ENCODE measurements at places on chromosomes 3 and 15.

DNA sequence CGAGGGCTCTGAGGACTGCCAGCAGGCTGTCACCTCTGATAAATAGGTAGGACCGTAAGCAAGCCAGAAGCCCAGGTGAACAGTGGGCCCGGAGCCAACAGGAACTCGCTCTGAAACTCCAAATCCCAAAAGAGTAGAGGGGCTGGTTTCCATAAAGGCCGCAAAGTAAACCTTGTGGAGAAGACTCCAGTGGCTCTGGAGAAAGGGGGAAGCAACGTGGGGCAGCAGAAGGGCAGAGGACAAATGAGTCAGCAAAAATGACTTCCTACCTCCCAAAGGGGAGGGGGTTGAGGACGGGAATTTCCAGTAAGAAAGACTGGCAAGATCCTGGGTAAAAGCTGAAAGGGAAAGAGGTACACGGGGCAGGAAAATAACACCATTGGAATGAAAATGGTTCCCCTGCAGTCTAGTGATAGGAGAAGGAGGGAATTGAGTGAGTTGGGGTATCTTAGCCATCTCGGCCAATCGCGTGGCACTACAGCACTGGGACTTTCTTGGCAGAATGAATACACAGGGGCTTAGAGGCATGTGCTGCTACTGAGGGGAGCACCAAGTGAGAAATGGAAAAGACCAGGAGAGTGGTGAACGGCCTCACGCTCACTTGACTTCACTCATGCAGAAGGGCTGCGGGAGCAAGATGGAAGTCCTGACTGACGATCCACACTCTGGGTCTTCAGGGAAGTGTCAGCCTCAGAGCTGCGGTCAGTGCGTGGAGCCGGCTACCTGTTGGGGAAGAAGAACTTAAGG is 33.2 kb downstream of the BMF start:
- no peak for DNase-seq

- no peak for DNase-seq
Measured at GRCh38 chr3:25581823-25582222, 82.9 kb downstream of the TOP2B start.

- no peak for DNase-seq
Measured at GRCh38 chr3:156176629-156177210, 56.3 kb downstream of the KCNAB1 start.

DNA sequence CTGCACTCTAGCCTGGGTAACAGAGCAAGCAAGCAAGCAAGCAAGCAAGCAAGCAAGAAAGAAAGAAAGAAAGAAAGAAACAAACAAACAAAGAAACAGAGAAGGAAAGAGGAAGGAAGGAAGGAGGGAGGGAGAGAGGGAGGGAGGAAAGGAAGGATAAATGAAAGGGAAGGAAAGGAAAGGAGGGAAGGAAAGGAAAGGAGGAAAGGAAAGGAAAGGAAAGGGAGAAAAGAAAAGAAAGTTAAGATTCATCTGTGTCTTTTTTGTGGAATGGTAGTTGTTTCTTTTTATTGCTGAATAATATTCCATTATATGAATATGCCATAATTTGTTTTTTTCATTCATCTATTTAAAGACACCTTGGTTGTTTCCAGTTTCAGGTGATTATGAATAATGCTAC is 506.9 kb upstream of the NAALADL2 start:
- no peak for DNase-seq

DNA sequence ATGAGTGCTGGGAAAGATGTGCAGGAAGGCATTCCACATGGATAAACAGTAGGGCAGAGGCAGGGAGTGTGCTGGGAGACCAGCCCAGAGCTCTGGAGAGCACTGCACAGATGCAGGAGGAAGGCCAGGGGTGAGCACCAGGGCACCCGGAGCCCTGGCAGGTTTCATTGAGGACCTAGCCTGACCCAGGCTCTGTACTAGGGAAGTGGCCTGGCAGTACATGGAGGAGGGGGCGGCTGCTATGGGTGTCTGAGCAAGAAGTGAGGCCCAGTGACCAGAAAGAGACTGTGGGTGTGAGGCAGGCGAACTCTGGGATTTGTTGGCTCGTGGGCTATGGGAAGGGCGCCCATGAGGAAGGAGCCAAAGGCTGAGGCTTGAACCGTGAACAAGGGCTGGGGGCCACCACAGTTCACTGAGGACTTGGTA is 139.1 kb downstream of the DNAJB8 start:
- no peak for DNase-seq

- DNase-seq: no peak
Measured at GRCh38 chr3:124780356-124780755, 50.1 kb downstream of the UMPS start.

DNA sequence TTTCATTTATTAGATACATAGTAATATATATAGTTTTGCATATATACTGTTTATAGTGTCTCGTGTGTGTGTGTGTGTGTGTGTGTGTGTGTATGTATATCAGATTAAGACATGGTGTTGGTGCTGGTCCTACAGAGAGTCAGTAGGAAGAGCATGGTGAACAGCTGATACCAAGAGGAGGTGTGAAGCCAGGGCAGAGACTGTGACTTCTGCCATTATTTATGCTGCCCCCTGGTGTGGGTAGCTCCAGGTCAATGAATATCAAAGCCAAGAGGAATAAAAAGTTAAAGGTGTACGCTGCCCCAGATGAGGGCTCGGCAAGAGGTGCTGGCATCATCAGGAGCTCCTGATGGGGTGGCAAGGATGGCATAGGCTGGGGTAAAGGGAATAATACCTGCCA is 299.5 kb upstream of the RASGRP1 start:
- DNase-seq: no peak

GRCh38 chr3:12005951-12006625 is 1.9 kb downstream of the SYN2 start:
- DNase-seq: no peak

DNA sequence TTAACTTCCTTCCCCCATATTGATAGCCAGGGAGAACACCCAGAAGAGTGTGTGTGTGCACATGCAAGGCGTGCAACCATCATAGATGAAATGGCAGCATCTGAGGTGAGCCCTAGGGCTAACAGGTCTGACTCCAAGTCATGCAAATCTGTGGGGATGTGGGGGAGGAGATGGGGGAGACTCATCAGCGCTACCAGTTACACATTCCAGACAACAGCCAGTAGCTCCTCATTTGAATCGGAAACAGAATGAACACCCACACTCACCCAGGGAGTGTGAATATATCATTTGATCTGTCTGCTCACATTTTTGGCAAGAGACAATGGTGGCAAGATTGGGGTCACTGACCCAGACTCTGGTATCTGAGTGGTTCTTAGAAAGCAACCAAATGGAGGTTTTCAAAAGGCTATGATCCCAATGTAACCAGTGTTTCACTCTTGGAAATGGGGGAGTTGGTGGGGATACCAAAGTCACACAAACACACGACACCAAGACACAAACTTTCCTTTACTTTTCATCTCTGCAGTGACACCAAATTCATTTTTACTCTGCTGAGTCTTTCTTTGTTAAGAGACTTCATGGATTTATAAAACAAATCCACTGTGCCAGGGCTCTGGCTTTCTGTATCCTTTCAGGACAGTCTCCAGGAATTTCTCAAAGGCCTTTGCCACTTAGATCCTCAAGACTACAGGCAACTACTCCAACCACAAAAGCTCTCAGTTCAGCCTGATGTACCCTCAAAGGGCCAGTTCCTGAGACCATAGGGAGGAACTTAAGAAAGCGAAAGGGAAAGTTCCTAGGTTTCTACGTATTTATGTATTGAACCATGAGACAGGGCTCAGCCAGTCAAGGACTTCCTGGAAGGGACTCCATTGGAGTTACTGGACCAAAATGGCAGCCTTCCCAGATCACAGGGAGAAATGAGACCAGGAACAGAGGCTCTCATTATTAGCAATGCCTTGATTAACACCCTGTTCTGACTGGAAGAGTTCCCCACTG is 2.2 kb downstream of the CDCP1 start:
- no peak for DNase-seq

DNA sequence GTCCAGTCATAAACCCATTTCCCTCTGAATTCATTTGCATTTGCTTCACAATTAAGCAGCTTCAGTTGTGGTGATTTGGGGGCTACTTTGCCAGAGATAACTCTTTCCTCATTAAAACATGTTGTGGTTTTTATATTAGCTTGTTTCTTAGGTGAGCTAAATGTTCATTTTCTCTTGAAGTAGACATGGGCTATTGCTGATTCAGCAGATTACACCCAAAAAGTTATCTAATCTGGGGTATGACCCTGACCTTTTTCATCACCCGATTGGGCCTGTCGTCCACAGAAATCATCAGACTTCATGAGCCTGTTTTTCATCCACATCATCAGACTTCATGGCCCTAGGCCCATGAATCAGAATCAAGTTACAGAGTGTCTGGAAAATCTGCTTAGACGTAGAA is 97.5 kb upstream of the KLHL25 start:
- DNase-seq: no peak

DNA sequence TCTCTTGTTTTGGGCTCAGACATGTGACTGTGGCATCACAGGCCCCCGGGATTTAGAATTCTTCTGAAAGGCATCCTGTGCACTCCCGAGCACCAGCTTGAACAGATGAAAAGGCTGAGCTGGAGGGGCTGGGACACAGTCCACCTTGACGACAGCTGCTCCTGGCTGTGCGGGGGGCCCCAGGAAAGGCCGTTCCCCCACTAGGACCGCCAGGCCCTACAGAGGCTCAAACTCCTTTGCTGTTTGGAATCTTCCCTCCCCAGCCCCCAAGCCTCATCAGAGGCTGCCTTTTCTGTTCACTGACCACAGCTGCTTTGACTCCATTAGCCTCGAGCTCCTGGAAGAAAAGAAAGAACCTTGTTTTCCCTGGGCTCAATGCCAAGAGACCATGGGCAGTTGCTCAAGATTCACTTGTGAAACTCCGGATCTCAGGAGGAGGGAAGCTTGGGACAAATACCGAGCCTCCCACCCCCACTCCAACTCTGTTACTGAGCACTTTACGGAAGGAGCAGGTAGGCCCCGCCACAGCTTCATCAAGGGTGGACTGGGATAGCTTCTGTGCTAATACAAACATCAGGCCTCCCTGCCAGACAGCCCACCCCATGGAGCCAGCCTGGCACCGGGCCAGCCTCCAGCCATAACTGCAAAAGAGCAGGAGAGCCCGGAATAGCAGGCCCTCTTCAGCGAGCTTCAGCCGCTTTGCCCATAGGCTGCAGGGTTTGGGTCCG is 15.7 kb downstream of the CIDEC start:
- no peak for DNase-seq

- DNase-seq: no peak
Measured at GRCh38 chr3:57917601-57918000, 90.6 kb upstream of the FLNB start.

DNA sequence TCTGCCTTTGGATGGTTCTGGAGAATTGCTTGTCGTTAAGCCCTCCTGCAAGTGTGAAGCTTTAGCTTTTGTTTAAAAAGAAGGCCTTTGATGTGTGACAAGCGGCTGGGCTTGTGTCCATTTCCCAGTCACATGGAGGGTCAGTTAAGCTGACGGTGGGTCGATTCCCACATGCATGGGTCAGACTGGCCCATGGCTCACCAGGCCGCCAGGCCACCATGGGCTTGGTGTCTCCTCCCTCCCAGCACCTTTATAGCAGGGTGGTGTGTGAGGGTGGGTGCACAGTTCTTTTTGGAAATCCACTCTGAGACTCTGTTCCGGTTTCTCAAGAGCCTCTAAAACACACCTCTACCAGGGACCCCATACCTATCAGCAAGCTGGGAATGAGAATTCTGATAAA is 67.2 kb downstream of the SCN5A start:
- no peak for DNase-seq

DNA sequence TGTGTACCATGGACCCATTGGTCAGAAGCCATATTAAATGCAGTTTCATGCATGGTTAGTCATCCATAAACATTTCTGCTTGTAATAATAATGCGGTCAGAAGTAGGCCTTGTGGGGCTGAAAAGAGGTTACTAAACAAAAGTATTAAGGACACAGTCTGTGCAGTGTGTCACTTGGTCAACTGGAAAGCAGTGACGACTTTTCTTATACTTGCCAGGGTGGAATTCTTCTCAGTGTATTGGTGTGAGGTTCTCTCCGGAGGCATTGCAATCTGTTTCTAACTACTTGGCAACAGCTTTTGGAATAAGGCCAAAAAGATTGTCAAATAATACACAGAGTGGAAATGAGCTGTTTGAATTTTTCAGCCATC is 46.8 kb downstream of the CHL1 start:
- no peak for DNase-seq
